ENCODE measurements at places on chromosomes 4 and X. TPM values are rescaled to one million over a fixed set of nuclear protein-coding genes. Genes with fewer than 3 reads are reported as not detected.

GRCh38 chr4:85774489-85774888 lies 299.5 kb downstream of the ARHGAP24 start:
- DNase-seq = no peak

TSPAN7 gene
- 8.8 TPM for total RNA-seq

- peak; percentile 95 for DNase-seq
Observed at GRCh38 chrX:154369449-154370299, 4.8 kb downstream of the FLNA start.

DNA sequence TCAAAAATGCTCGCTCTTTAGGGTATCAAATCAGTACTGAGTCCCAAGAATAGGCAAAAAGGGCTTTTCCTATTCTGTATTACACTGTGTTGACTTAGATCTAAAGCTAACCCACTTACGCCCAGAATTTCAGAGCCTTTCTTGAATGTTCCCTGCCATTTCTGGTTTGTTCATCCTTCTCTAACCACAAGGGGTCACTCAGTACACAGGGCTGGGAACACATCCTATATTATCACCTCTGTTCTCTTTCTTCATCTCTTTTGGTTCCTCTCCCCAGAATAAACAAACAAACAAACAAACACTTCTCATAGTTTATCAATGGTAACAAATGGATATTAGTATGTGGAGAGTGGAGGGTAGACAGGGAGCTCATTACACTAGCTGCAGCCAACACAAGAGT lies 25.5 kb upstream of the MORC4 start:
- DNase-seq = peak; percentile 13

TNMD gene
- not detected for total RNA-seq

GRCh38 chr4:138110815-138111214 lies 131.3 kb downstream of the SLC7A11 start:
- no peak for DNase-seq

DNA sequence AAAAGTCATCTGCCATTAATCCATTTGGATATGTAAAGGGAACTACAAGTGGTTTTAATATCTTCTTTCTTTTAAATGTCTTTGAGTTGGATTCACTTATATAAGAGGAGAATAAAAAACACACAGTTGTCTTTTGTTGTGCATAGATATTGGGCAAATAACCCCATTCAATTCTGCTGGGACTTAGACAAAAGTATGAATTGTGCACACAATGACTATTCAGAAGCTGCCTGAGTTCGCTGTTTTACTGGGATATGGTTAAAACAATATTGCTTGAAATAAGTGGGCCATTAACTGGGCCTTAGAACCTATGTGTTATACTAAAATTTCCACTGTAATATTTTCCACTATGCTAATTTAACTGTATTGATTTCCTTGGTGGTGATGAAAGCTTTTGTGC lies 71.7 kb downstream of the PCYT1B start:
- DNase-seq = no peak

GRCh38 chrX:119688911-119689321 lies 4.1 kb downstream of the SEPTIN6 start:
- DNase-seq = no peak

NALF2 gene
- total RNA-seq = not detected

- DNase-seq = no peak
Observed at GRCh38 chr4:835148-836002, 9.4 kb upstream of the CPLX1 start.

DNA sequence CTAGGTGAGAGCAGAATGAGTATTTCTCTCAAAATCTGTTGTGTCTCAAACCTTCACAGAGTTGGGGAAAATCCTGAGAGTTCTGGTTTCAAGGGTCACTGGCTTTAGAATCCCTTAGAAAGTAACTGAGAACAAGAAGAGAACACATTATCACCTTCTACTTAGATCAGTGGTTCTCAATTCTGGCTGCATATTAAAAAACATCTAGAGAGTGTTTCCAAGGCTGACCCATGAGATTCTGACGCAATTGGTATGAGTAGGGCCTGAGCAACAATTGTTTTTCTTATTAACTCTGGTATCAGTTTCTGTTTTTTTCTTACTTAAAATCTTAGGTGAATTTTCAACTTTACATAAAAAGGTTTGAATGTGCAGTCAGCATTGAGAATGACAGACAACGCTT lies 212.8 kb downstream of the HS6ST2 start:
- DNase-seq = no peak

HPGDS gene
- total RNA-seq = not detected

- DNase-seq = peak; percentile 48
Observed at GRCh38 chr4:64713256-64713840, 304.1 kb upstream of the TECRL start.

TMEM164 gene
- 17.4 TPM for total RNA-seq

GAGE12E gene
- total RNA-seq = not detected

- DNase-seq = peak; percentile 68
Observed at GRCh38 chrX:45801554-45801953, 600.9 kb upstream of the DIPK2B start.

GRCh38 chr4:13543839-13544605 lies at the start of gene NKX3-2:
Gene NKX3-2 (minus strand): TSS chr4:13544508. CDS start chr4:13544414, 94 bp downstream.
- DNase-seq = no peak

CLIC2 gene
- 31.6 TPM for total RNA-seq

GIMD1 gene
- not detected for total RNA-seq

GRCh38 chr4:182920676-182921075 lies 3.5 kb upstream of the DCTD start:
- DNase-seq = no peak

GRCh38 chr4:82125787-82126297 lies 247.9 kb downstream of the HNRNPD start:
- DNase-seq = no peak

NAT8L gene
- total RNA-seq = 0.45 TPM

DNA sequence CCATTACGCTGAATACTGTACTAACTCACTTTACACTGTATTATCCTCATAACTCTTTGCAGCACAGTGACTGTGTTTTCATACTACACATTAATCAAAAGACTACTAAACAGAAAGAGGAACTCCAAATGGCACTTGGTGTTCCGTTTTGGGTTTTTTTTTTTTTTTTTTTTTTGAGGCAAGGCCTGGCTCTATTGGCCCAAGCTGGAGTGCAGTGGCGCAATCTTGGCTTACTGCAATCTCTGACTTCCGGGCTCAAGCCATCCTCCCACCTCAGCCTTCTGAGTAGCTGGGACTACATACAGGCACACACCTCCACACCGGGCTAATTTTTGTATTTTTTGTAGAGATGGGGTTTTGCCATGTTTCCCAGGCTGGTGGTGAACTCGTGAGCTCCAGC lies 10.7 kb downstream of the KLHL8 start:
- no peak for DNase-seq

DNA sequence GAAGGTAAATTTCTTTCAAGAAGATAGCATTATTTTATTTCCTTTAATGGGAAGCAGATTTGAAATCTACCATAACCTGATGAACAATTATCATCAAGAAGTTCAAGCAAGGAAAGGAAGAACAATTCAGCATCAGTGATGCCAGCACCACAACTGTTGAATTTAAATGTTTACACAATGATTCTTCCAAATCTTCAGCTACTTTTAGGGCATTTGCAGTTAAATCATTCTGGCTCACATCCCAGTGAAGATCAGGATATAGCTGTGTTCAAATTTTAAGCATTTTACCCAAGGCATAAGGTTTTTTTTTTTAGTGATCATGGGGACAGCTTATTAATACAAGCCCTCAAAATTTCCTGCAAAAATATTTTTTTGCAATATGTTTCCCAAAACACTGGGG lies 112.9 kb downstream of the SHISA3 start:
- no peak for DNase-seq

CENPI gene
- total RNA-seq = 26.7 TPM

MEPE gene
- not detected for total RNA-seq

DNA sequence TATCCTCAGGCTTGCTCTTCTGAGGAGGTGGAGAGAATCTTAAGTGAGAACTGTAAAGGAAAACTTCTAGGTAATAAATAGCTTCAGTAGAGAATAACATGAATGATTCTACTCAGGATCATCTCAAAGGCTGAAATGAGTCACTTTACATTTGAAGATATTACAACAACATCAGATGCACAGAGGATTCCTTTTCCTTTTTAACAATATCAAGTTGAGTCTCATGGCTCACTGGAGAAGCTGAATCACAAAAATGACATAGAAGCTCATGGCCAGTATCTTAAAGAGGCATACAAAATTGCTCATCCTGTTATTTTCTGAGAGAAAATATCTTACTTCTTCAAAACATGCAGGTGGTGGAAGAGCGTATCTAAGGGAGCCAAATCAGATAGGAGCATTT lies 72.5 kb upstream of the EMCN start:
- no peak for DNase-seq

DNA sequence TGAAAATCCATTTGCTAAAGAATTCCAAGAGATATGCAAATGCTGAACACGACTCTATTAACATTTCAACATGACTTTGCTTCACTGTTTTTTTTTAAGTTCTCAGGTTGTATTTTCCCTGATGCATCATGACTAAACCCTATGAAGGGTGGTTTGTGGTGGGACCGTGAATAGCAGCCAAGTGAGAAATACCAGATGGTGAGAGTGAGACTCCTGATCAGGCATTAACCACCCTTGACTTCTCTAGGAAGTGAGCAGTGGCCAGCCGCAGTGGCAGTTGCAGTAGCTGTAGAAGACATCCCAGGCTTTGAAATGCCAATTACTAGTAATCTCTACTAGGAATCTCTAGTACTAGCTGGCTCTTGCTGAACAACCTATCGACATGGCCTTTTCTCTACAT lies 383.4 kb downstream of the FAM133A start:
- peak; percentile 48 for DNase-seq

GRCh38 chr4:168853770-168854169 lies 156.3 kb downstream of the CBR4 start:
- DNase-seq = no peak

DNA sequence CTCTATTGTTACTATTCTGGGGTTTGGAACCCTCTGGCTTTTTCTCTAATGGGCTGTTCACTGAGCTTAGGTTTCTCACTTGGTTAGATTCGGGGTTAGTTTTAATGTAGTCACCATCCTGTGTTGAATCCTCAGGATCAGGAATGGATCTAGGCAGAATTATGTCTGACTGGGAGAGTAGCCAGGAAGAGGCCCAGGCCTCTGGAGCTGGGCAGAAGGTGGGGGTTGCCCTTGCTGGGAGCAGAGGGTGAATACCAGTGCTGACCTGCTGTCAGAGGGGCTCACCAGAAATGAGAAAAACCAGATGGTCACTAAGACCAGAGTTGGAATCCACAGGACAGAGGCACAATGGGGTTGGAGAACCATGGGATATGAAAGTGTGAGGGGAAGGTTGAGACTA lies 126.6 kb upstream of the SLC4A4 start:
- DNase-seq = no peak

EDA2R gene
- total RNA-seq = 3.9 TPM

USP9X gene
- 43.5 TPM for total RNA-seq

NAP1L5 gene
- not detected for total RNA-seq

DNA sequence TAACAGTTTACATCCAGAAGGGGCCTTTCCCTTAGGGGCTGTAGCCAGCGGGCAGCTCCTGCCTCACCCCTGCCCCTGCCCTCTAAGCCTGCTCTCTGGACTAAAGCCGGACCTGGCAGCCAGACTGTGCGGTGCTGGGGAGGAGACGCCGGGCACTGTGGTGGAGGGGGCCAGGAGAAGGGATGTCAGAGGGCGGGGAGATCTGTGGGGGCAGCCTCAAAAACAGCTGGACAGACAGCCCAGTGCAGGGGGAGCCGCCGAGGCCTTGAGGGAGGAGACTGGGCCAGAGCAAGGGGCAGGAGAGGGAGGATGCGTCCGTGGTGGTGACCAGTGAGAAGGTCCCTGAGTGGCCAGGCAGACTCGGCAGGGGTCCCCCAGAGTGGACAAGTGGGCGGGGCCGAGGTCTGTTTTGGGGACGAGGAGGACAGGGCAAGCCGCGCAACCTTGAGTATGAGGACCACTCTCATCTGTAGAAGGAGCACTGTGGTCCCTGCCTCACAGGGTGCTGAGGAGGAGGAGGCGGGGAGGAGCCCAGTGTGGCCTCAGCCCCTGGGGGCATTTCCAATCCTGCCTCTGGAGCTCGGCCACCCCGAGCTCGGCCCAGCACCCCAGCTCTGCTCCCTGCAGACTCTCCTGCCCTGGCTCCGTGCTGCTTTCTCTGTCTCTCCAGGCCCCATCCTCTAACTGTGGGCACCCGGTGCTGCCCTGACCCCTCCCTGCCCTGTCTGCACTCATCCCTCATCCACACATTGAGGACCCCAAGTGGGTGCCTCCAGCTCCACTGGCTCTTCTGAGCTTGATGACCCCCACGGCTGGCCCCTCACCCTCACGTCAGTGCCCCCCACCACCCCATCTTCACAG lies 59.2 kb upstream of the NKX1-1 start:
- no peak for DNase-seq

GRCh38 chrX:153723351-153724251 lies 586 bp downstream of the BCAP31 start:
- DNase-seq = peak; percentile 37

GRCh38 chr4:64384237-64385203 lies 24.7 kb downstream of the TECRL start:
- DNase-seq = no peak

GRCh38 chr4:30160140-30160539 lies 560.0 kb upstream of the PCDH7 start:
- DNase-seq = no peak

AFF2 gene
- total RNA-seq = 0.10 TPM

MID2 gene
- total RNA-seq = 14.2 TPM

DNA sequence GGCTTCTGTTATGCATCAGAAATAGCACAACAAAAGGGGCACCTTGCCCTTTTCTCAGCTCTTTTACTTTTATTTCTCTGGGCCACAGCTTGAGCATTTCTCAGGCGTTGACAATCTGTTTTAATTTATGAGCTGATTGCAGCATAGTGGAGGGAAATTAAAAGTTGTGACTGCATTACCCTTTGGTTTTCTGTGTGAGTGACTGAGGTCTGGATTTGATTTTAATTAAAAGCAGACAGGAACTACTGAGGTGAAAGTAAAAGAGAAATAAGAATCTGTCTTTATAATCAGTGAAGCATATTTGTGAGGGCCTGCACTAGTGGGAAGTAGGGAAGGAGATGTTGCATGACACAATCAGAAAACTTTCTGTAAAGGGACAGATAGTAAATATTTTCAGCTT lies 43.4 kb upstream of the GEMIN8 start:
- DNase-seq = no peak

- no peak for DNase-seq
Observed at GRCh38 chrX:9318213-9318612, 146.6 kb upstream of the TBL1X start.

- DNase-seq = no peak
Observed at GRCh38 chr4:107304699-107305286, 268.7 kb upstream of the DKK2 start.

- DNase-seq = no peak
Observed at GRCh38 chr4:5734853-5735252, 23.9 kb downstream of the EVC start.

GRCh38 chrX:118225711-118226428 lies 109.3 kb upstream of the KLHL13 start:
- peak; percentile 31 for DNase-seq

DNA sequence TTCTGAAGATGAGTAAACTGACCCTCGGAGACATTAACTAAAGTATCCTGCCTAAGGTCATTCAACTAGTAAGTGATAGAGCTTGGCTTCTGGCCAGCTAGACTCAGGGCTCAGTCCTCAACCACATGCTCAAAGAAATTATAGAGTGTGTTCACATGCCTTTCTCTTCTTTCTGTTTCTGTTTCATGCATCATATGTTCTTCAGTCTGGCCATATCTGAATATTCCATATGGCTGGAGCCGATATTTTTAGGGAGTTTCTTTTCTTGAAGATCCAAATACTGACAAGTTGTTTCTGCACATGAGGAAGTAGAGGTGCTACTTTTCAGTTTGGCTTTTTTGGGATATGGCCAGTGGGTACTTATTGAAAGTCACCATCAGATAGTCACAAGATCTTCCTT lies 44.9 kb downstream of the MMRN1 start:
- no peak for DNase-seq
